ENCODE measurements at places on chromosomes 11 and 22.

- no peak for DNase-seq
Measured at GRCh38 chr11:124470561-124471227, 25.2 kb upstream of the OR8B8 start.

GRCh38 chr22:37001826-37002225 lies 17.4 kb downstream of the TST start:
- DNase-seq, result no peak

DNA sequence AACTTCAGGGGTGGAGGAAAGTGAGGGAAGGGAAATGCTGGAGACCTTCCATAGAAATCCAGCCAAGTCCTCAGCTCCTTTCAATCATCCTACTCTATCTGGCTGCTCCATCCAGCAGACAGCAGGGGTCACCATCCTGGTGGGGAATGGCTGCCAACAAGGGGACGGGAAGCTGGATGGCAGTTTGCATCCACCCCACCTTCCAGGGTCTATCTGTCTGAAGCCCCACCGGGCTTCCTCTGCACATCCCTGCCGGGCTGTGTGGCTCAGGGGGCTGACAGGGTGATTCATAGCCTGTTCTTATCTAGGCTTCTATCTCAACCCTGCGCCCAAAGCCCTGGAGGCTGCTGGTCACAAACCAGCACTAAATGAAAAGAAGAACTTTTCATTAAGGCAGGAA lies 1.1 kb downstream of the SYTL2 start:
- DNase-seq, result no peak

- DNase-seq, result no peak
Measured at GRCh38 chr11:125583496-125583895, 9.2 kb upstream of the STT3A start.

All from GOT3 (cell line).